ENCODE measurements at places on chromosomes 1 and 21. TPM values are rescaled to one million over a fixed set of nuclear protein-coding genes. Genes with fewer than 3 reads are reported as not detected.
A peak's percentile ranks its signal among the peaks of the same experiment; 100 is the strongest.

DNA sequence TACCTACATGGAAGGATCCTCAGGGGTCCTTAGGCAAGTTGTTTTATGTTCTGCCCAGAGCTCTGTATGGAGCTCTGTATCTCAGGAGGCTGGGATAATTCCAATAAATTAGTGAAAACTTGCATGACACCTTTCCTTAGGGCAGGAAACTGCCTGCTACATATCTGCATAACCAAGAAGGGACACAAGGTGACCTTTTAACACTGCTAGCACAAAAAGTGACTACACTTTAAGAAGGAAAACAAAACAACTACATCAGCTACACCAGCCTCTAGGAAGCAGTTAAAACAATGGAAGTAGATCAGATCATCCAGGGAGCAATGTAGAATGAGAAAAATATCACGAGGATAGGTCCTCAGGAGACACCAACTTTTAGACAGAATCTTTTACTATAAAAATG is 93.9 kb downstream of the TNFSF18 start:
- no peak for DNase-seq

- DNase-seq: no peak
These were observed 170.6 kb upstream of the ARHGEF16 start for GRCh38 chr1:3283849-3284248.

FCRL5 gene
- polyA plus RNA-seq: not detected

- DNase-seq: no peak
These were observed 69.5 kb downstream of the DDX20 start for GRCh38 chr1:111825217-111825616.

NFASC gene
- polyA plus RNA-seq: not detected

C1orf105 gene
- polyA plus RNA-seq: not detected

MUL1 gene
- 35.1 TPM for polyA plus RNA-seq

DNA sequence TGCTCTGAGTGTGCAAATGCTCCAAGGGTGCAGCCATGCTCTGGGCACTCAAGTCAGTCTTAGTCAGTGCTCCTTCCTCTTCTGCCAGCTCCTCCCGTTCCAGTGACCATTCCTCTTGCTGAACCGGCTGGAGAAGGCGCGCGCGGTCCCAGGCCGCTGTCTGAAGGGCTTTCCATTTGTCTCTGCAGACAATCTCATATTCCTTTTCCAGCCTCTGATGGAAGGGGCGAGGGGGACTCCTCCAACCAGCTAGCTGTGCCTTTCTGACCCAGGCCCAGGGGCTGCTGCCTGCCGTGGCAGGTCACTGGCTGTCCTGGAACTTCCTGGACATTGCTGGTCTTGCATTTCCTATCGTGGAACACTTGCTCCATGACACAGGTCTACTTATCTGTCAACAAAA is 67.5 kb downstream of the RIPK4 start:
- DNase-seq: no peak

GRCh38 chr1:6475381-6476133 is 9.6 kb upstream of the TNFRSF25 start:
- DNase-seq: peak; percentile 71

GRCh38 chr1:25902462-25902861 is 3.8 kb downstream of the STMN1 start:
- DNase-seq: no peak

SPRR2G gene
- polyA plus RNA-seq: not detected

GRCh38 chr1:68401506-68401905 is 48.2 kb downstream of the RPE65 start:
- DNase-seq: no peak

CSMD2 gene
- polyA plus RNA-seq: not detected

EPHA10 gene
- not detected for polyA plus RNA-seq

LRRC38 gene
- polyA plus RNA-seq: not detected

BATF3 gene
- 3.4 TPM for polyA plus RNA-seq

DNA sequence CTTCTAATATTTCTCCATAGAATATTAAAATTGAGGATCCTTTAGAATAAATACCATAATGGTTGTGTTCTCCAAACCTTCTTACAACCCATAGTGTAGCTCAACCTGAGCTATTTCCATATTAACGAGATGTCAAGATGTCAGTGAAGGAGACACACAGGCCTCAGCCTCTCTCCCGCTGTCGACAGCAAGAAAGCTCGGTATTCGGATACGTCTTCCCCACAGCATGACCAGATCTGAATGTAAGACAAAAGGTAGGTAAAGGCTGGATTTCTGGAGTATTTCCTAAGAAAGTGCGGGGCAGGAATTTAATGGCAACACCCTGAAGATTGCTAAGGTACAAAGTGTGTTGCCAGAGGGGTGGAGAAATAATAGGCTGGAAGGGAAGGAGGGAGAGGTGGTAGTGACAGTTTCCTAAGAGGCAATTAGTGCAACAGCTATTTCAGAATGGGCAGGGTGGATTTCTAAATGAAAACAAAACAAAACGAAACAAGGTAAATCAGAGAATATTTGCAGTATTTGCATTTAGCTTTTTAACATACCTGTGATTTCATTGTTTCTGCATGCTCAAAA is 1.7 kb downstream of the ADSS2 start:
- no peak for DNase-seq

CD5L gene
- polyA plus RNA-seq: not detected

FAM151A gene
- not detected for polyA plus RNA-seq

PPFIA4 gene
- polyA plus RNA-seq: not detected
